Stimulated activated effector memory CD8-positive, alpha-beta T cell treated with anti-CD3 and anti-CD28 coated beads, Interleukin-12 subunit alpha, Interleukin-12 subunit beta, amount 100 ng/mL, for 72 hours (primary cell): ENCODE measurements at places on chromosomes 3 and 15.

GRCh38 chr3:50294492-50295403 lies 2.5 kb upstream of the IFRD2 start:
- DNase-seq: no peak

GRCh38 chr3:140727886-140728285 lies 50.0 kb downstream of the TRIM42 start:
- DNase-seq: no peak

DNA sequence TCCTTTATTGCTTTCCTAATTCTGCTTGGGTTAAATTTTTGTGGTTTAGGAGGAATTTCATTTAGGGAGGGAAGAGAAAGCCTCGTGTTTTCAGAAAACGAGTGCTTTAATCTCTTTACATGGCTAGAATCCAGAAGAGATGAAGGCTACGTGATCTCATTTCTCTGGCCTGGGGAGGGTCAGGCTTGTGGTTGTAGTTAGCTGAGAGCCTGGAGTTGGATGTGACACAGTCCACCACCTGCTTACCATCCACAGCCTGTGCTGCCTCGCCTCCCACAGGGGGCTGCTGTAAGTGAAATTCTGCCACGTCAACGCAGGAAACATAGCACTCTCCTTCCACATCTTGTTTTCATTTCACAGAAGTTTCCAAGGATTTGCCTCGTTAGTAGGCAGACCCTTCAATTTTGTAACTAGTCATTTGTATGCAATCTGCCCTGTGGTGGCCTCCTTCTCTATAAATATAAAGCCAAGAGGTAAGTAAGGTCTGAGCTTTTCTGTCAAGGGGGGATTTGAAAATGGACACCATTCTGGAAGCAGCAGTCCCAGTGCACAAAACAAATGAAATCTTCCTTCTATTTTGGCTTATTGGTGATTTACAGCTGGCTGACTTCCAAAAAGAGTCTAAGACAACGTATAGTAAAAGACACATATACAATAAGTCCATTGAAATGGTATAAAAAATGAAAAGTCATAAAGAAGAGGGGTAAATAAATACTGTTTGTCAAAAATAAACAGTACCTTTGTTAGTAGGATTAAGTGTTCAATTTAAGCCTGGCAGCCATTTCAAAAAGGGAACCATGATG lies 3.4 kb downstream of the GXYLT2 start:
- no peak for DNase-seq

DNA sequence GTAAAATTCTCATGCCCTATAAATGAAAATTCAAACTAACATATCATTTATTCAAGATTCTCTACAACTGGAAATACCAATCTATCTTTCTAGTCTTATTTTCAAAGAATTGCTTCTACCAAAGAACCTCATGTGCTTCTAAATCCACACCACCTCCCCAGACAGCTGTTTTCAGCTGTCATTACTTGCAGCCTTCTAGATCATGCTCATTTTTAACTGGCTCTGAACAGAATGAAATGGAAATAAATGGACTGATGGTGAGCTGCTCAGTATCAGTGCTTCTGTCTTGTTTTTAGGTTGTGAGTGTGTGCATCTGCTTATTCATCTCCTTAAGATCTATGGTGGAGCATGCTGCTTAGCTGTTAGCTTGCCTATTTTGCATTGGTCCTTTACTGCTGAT lies 29.4 kb downstream of the GOLGB1 start:
- no peak for DNase-seq

- DNase-seq: no peak
Measured at GRCh38 chr3:173635826-173636225, 238.3 kb downstream of the NLGN1 start.
